ENCODE measurements at places on chromosomes 16 and 17.

GRCh38 chr17:146546-146945 is 9.2 kb downstream of the SCGB1C2 start:
- no peak for DNase-seq

GRCh38 chr17:77307479-77308198 is 166.9 kb downstream of the SEC14L1 start:
- no peak for DNase-seq

DNA sequence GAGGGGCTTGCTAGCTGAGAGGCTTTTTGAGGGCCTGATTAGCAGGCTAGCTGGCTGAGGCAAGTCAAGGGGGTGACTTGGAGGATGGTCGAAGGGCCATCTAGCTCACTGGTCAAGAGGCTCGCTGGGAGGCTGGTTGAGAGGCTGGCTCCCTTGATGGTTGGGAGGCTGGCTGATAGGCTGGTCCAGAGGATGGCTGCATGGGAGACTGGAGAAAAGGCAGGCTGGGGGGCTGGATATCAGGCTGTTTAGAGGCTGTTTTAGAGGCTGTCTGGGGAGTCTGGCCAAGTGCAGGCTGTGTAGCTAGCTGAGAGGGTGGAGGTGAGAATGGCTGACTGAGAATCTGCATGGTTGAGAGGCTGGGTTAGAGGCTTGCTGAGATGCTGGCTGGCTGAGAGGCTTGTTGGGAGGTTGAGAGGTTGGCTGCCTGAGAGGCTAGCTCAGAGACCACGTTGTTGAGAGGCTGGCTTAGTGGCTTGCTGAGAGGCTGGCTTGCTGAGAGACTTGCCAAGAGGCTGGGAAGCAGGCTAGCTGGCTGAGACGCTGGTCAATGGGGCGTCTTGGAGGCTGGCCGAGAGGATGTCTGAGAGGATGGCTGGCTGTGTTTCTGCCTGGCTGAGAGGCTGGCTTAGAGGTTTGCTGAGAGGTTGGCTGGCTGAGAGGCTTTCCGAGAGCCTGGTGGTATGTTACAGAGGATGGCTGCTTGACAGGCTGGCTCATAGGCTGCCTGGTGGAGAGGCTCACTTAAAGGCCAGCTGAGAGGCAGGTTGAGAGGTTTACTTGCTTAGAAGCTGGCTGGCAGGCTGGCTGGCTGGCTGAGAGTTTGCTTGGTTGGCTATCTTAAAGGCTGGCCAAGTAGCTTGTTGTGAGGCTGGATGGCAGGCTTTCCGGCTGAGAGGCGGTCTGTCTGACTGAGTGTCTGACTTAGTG is 36.6 kb upstream of the ACSM2B start:
- no peak for DNase-seq

DNA sequence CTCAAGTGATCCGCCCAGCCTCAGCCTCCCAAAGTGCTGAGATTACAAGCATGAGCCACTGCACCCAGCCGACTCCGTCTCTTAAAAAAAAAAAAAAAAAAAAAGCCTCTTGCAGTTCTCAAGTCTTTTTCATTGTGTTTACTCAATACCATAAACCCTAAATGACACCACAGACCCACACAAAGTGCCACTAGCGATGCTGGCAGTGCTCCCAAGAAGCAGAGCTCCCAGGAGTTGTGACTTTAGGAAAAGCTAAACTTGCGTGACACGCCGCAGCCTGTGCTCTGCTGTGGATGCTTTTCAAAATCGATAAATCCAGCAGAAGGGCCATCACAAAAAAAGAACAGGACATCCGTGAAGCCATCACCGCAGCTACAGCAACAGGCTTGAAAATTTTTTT is 114.7 kb downstream of the ANKRD11 start:
- no peak for DNase-seq

DNA sequence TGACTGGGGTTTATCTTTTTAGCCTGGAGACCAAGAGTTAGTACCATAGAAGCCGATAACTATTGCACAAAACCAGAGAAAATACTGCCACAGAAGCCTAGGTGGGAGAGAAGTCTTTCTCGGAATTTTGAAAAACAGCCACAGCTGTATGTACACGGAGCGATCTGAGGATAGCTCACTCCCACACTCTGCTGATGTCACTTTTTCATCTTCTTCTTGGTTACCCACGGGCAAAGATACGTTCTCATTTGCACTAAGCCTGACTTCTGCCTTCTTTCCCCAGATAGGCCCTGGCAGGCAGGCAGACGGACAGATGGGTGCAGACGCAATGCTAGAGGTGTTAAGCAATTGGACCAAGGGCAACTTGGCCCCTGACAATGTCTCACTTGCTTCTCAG is 9.1 kb upstream of the CBX4 start:
- DNase-seq: no peak

DNA sequence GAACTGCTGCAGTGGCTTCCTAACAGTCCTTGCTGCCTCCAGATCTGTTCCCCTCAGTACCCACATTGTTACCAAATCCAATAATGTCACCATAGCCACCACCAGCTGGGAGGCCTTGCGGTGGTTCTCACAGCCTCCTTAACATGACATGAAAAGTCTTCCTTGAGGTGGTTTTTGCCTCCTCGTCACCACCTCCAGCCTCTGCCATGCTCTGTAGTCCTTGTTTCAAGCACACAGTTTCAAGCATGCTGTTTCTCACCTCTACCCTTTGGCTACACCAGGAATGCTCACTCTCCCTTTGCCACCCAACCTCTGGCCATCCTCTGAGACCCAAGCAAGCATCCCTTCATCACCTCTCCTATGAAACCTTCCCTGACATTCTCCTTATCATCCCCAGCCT is 47.2 kb downstream of the DNAH9 start:
- no peak for DNase-seq

- DNase-seq: no peak
Observed at GRCh38 chr17:20066253-20066652, 57.1 kb downstream of the SPECC1 start.

DNA sequence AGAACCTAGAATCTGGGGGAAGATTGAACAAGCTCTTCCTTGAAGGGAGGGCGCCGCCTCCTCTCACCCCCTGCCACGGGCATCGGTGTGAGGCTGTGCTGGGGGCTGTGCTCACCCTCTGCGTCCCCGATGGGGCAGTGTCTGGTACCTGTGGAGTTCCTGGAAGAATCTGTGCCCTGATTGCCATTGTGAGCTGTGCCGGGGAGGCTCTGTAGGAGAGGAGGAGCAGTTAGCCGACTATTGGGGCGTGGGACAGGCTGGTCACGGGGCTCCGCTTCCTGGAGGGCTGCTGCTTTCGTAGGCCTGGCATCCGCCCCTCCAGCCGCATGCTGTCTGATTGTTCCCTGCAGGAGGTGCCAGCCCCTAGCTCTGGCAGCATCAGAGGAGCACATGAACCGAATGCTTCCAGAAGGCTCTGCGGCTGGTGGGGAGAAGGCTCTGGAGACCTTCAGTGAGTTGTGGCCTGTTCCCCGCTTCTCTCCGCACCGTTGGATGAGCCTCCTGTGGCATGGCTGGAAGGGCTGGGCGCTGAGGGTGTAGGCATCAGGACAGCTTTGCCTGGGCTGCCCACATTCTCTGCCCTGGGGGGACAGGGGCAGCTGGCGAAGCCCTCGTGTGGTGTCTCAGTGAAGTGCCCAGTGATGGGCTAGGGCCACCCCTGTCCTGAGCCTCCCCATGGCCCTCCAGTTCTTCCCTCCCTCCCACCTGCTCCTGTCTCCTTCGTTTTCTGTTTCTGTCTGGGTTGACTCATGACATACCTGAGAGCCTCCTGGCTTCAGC is 86.9 kb downstream of the SEC14L1 start:
- no peak for DNase-seq

GRCh38 chr16:3654249-3654991 is at the start of gene DNASE1:
Gene DNASE1, plus strand, starts transcription at chr16:3654691. Its CDS starts 683 bp downstream, at chr16:3655374.
- peak; percentile 18 for DNase-seq

DNA sequence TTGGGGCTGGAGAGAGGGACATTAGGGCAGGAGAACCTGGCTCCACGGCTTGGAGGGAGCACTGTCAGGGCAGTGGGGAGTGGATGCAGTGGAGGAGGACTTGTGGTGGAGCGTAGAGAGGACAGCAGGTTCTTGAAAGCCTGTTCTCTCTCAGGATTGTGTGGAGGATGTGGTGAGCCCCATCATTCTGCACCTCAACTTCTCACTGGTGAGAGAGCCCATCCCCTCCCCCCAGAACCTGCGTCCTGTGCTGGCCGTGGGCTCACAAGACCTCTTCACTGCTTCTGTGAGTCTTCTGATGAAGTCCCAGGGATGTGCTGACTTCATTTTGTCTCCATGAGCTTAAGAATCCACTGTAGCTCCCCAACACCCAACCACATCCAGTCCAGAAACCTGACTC is 13.5 kb downstream of the COX6A2 start:
- DNase-seq: no peak

GRCh38 chr17:1005361-1005946 is 8.5 kb downstream of the TIMM22 start:
- no peak for DNase-seq

GRCh38 chr17:43467981-43468581 is 15.7 kb upstream of the DHX8 start:
- DNase-seq: no peak

- no peak for DNase-seq
Observed at GRCh38 chr16:19182481-19182880, 14.4 kb downstream of the SYT17 start.

DNA sequence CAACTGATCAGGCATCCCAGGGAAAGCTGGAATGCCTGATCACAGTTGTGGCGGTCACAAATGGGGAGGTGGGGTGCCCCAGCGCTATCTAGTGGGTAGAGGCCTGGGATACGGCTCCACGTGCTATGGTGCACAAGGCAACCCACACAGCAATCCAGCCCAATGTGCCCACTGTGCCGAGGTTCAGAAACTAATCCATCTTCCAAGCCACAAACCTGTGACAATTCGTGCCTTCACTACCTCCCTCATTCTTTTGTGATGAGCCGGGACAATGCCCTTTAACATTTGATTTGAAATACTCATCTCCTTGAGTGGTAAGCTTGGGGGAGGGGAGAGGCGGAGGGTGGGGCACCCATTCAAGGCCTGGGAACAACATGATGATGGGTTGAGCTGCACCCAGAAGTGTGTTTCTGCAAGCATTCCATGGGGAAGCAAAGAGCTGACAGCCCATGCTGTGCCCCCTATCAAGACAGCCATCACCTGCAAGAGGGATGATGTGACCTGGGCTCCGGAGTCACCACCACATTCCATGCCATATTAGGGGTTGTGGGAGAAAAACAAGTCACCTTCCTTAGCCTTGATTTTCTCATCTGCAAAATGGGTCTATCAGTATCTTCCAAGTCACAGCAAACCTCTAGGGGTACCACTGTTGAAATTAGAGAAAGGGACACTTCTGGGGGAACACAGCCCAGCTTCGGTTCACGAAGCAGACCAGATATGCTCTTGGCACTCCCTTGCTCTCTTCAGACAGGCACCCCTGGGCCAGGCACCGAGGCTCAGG is 3.7 kb downstream of the ELOB start:
- DNase-seq: no peak

DNA sequence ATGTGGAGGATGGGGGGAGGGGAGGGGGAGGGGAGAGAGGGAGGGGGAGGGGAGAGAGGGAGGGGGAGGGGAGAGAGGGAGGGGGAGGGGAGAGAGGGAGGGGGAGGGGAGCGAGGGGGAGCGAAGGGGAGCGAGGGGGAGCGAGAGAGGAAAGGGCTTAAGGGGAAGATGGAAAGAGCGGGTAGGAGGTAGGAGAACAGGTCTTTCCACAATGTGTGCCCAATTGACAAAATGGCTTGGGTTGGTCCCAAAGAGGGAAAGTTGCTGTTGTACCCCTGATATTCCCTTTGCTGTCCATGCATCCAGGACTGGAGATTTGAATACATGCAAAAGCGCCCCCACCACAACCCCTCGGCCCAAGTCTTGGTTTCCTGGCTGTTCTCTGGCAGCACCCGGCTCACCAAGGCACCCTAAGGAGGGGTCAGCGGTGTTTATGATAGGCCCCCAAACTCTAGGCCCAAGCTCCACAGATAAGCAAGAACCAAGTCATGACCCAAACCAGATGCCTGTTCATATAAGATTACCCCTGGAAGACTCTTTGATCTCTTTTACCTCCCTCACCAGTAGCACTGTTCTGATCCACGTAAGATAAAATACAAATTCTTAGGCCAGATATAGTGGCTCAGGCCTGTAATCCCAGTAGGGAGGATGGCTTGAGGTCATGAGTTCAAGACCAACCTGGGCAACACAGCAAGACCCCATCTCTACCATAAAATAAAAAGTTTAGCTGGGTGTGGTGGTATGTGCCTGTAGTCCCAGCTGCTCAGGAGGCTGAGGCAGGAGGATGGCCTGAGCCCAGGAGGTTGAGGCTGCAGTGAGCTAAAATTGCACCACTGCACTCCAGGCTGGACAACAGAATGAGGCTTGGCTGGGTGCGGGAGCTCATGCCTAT is 119.6 kb downstream of the ZFHX3 start:
- DNase-seq: no peak

DNA sequence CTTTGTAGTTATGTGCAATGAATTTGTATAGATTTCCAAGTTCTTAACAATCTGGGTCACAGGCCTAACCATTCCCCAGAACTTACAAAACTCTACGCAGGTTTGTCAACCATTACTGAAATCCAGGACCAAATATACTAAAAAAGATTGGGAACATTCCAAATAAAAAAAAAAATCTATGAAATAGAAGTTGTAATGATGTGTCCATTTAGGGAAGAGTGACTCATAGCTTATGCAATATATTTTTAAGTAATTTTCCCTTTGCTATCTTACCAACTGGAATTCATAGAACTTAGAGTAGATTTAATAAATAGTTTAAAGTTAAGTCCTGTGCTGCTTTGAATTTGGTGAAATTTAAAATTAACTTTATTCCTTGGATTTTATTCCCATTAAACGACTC is 393.2 kb downstream of the PMP22 start:
- no peak for DNase-seq

DNA sequence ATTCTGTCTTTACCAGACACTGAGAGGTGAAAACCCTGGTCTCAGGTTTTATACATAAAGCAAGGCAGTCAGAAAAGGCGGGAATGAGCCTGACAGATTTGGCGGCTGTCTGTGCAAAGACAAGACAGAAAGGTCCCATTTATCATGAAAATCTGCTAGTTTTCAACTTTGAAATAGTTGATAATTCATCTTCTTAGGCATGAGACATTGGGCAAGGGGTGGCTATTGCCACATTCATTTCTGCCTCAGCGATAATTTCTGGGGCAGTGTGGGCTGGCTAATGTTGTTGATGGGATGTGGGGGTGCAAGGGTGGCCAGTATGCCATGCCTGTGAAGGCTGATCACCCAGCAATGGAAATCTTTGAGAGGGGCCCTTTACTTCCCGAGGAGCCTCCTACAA is 173.8 kb upstream of the RPH3AL start:
- DNase-seq: no peak

- peak; percentile 63 for DNase-seq
Observed at GRCh38 chr17:18184143-18185031, 759 bp downstream of the ALKBH5 start.

DNA sequence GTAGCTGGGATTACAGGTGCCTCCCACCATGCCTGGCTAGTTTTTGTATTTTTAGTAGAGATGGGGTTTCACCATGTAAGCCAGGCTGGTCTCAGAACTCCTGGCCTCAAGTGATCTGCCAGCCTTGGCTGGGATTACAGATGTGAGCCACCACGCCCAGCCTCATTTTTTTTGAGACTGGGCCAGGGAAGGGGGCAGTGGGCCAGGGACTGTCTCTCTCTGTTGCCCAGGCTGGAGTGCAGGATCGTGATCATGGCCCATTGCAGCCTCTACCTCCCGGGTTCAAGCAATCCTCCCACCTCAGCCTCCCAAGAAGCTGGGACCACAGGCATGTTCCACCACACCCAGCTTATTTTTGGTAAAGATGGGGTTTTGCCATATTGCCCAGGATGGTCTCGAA is 16.0 kb downstream of the RSL1D1 start:
- DNase-seq: no peak

- DNase-seq: no peak
Observed at GRCh38 chr16:3718019-3718391, 681 bp upstream of the TRAP1 start.
